ENCODE measurements at places on chromosomes 2 and 18. TPM values are rescaled to one million over a fixed set of nuclear protein-coding genes. Genes with fewer than 3 reads are reported as not detected.

The TRIM43 gene
- total RNA-seq = not detected

DNA sequence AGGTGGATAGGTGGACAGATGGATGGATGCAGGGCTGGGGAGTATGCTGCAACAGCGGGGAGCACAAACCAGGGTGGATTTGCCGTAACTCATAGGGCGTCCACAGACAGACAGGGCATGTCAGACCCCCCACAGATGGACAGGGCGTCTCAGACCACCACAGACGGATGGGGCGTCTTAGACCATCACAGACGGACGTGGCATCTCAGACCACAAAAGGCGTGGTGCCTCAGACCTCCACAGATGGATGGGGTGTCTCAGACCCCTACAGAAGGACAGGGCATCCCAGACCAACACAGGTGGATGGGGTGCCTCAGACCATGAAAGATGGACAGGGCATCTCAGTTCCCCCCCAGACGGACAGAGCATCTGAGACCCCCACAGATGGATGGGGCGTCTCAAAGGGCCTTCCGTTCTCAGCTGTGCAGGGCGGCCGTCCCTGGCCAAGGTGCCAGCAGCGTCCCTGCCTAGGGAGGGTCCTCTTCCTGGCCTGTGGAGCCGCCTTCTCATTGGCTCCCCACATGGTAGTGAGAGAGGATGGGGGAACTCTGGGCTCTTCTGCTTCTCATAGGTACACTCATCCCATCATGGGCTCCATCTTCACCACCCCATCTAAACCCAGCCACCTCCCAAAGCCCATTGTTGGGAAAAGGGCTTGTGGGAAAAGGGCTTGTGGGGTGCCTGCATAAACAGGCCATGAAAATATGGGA is 2.1 kb downstream of the ANKMY1 start:
- H3K4me1 ChIP-seq = peaks cover 28% of the 10 kb centered on the region
- peak overlapping the region; percentile 94 for H3K27ac ChIP-seq
- H3K4me3 ChIP-seq = no peak overlapping the region
- H3K27me3 ChIP-seq = no peaks in the 10 kb centered on the region
- peaks cover 2% of the 10 kb centered on the region for H3K36me3 ChIP-seq

- no peaks in the 10 kb centered on the region for H3K4me1 ChIP-seq
- H3K36me3 ChIP-seq = no peaks in the 10 kb centered on the region
- no peak for DNase-seq
- H3K27me3 ChIP-seq = no peaks in the 10 kb centered on the region
These were observed 828.6 kb upstream of the POU3F3 start for GRCh38 chr2:104025295-104025694.

The SPAST gene
- total RNA-seq = 15.8 TPM

The CFAP221 gene
- total RNA-seq = not detected
